ENCODE measurements at places on chromosomes 4 and X.

GRCh38 chrX:66728818-66729271 is 90.0 kb upstream of the EDA2R start:
- peak; percentile 27 for DNase-seq

- DNase-seq = no peak
Measured at GRCh38 chr4:6472008-6472386, 417 bp downstream of the PPP2R2C start.

DNA sequence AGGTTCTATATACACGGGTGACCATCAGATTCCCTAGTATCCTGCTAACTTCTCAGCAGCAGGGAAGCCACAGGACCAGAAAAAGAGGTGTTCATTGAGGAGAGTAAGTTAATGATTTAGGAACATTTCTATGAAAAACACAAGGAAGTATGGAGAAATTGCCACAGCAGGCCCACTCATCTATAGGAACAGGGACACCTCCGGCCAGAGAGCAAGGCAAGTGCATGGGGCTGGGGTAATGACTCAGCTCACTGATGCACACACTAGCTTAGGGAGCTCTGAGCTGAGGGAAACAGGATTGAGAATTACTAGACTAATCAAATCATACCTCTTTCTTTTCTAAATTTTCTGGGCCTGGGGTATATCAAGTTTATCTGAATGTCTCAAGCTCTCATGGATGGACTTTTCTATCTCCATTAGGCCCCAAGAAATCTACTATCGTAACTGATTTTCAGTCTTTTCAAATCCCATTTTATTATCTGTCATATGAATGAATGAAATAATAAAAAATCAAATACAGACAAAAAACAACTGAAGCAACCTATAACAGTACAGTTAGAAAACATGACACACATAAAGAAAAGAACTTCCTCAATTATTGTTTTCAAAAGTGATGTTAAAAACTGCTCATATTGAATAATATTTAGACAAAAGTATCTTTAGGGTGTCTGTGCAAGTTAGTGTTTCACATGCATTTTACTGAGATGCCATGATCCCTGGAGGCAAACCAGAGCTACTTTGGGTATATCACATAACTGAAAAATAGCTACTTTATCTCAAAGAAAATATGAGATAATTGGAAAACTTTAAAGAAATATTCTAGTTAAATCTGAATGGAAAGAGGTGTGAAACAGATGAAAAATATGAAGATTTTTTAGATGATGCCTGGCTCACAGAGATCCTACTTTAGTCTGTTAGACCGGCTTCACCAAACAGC is 89.8 kb downstream of the FBXO8 start:
- DNase-seq = no peak

- DNase-seq = no peak
Measured at GRCh38 chr4:127103681-127104115, 529.1 kb upstream of the INTU start.

DNA sequence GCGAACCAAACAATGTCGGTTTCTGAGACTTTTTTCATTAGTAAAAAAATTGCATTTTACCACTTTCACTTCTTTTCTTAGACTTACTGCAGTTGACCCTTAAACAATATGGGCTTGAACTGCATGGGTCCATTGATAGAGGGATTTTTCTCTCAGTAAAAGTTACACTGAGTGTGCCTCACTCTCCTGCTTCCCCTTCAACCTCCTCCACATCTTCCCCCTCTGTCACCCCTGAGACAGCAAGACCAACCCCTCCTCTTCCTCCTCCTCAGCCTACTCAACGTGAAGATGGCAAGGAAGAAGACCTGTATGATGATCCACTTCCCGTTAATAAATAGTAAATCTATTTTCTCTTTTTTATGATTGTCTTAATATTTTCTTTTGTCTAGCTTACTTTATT is 43.4 kb downstream of the TEC start:
- no peak for DNase-seq

GRCh38 chr4:140790171-140790570 is 34.0 kb upstream of the TBC1D9 start:
- DNase-seq = no peak

- DNase-seq = no peak
Measured at GRCh38 chr4:37567836-37568235, 118.3 kb downstream of the RELL1 start.

DNA sequence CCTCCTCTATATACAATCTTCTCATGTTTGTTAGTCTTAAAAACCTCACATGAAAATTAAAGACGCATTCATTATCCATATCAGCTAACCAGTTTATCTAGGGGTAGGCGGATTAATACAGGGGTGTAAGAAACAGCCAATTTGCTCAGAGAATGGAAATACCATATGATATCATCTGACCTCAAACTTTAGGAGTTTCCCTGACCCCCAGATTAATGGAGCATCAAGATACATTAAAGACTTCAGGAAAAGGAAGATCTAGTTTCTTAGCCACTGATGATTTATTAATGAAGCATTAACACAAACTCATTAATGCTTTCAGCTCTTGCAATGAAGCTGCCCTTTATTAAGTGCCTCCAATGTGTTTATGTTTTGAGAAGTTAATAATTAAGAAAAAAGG is 67.5 kb downstream of the CAMK2D start:
- DNase-seq = no peak

DNA sequence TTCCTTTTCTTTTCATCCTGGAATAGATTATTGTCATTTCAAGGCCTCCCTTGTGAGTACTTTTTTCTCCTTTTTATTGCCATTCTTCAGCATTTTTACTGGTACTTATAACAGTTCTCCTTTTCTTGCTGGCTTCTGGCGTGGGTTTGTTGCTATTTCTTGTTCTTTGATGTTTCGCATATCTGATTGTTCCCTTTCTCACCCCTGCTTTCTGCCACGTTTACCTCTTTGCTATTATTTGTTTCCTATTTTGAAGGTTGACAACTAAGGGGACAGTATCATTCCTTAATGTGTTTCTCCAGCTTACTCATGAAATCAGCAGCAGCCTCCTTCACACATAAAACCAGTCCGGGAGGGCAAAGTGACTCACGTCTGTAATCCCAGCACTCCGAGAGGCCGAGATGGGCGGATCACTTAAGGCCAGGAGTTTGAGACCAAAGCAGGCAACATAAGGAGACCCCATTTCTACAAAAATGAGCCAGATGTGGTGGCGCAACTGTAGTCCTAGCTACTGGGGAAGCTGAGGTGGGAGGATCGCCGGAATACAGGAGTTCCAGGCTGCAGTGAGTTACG is 72.6 kb downstream of the DMD start:
- DNase-seq = no peak

- DNase-seq = no peak
Measured at GRCh38 chr4:118955515-118955914, 66.9 kb downstream of the SYNPO2 start.

DNA sequence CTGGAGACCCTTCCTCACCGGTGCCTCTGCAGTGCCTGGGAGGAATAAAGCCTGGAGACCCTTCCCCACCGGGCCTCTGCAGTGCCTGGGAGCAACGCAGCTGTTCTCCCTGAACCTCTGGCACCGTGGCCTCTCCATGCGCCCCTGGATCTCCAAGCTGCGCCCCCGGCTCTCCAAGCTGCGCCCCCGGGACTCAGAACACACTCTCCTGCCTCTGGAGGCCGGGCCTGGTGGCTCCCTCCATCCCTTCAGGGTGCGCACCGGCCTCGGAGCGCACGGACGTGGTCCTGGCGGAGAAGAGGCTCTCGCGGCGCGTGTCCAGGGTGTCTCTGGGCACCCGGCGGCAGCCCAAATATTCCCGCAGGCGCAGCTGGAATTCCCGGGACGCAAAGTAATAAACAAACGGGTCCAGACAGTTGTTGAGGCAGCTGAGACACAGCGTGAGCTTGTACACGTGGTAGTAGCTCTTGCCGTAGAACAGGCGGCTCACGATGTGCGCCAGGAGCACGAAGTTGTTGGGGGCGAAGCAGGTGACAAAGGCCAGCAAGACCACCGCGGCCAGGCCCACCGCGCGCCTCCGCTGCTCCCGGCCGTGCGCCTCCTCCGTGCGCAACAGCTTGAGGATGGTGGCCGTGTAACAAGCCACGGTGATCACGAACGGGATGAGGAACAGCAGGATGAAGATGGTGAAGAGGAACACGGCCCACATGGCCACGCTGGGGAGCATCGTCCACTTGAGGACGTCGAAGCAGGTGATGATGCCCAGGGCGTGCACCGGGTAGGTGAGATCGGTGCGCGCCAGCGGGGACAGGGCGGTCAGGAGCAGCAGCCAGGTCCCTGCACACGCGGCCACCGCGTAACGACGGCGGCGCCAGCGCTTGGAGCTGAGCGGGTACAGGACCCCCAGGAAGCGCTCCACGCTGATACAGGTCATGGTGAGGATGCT is 12.8 kb upstream of the ASMTL start:
- DNase-seq = no peak

- peak; percentile 62 for DNase-seq
Measured at GRCh38 chr4:77052352-77052751, 23.4 kb downstream of the CCNI start.

DNA sequence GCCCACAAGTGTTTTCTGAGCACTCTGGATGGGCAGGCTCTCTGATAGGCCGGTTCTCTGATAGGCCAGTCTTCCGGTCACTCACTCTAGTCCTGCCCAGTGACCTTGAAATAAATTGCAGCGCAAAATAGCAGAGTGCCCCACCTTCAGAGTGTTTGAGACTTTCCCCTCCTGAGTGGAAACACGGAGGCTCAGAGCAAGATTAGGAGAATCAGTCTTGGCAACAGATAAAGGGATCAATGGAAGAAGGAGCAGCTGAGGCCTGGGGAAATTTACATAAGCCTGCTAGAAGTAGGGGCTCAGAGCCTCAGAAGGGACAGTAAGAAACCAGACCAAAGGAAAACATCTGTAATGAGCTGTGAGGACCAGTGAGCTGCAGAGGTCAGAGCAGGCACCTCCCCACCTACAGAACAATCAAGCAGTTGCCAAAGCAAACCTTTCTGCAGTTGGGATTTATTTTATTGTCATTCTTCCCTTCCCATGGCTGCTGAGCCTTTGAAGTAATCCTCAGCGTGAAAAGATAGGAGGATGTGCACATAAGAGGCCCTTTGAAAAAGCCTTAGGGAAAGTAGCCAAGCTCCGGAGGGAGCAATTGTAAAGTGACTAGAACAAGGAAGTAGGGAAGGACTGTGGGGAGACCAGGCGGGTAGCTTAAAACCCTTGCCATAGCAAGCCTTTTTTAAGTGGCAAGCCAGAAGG is 89.1 kb upstream of the TSPAN5 start:
- no peak for DNase-seq

Data from activated CD4-positive, alpha-beta T cell treated with anti-CD3 and anti-CD28 coated beads, Interleukin-2, amount 50 U/mL, for 4 hours (primary cell).